ENCODE measurements at places on chromosomes 1 and 21.

DNA sequence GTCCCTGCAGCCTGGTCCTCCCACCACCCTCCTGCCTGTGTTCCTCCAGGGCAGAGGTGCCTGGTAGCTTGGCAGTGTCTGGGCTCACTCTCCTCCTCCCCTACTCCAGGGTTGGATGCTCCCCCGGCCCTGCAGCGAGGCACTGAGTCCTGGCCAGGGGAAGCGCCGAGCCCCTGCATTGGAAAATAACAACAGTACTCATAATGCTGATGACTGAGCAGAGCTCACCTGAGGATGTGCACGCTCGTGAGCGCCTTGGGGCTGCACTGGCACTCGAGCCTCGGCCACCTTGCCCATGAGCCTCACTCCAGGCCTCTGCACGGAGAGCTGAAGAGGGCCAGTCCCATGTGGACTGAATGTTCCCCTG, 6.0 kb upstream of the ACTRT2 start:
- DNase-seq, result no peak

DNA sequence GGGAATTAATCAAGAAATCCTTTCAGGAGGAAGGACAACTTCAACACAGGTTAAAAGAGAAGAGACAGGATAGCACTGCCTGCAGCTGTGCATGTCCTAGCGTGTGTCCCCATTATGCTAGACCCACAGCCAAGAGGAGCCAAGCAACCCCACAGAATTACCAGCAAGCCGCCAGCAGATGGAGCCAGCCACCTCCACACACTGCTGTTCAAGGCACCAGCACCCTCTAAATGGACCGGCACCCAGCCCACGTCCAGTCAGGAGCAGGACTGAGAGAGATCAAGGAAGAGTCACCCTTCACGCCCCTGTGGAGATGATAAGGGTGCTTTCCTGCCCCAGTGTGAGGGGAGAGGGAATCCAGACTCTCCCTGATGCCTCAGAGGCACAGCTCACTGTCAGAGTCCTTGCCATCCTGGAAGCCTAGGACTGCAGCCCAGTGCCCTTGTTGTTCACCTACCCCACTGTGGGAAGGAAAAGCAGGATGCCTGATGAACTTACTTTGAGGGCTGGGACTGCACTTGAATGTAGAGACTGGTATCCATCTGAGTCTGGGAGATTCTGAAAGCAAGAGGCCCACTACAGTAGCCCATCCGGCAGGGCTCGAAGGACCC, 37.1 kb upstream of the CTTNBP2NL start:
- no peak for DNase-seq

GRCh38 chr1:229170778-229171505, 100.0 kb upstream of the RAB4A start:
- DNase-seq, result no peak

DNA sequence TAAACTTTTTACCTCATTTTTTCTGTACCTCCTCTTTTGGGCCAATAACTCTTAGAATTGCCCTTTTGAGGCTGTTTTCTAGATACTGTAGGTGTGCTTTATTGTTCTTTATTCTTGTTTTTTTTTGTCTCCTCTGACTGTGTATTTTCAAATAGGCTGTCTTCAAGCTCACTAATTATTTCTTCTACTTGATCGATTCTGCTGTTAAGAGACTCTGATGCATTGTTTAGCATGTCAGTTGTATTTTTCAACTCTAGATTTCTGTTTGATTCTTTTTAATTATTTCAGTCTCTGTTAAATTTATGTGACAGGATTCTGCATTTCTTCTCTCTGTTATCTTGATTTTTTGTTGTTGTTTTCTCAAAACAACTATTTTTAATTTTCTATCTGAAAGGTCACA, 130.3 kb downstream of the PHTF1 start:
- no peak for DNase-seq

- DNase-seq, result no peak
Measured at GRCh38 chr1:223229756-223230155, 86.7 kb upstream of the TLR5 start.

DNA sequence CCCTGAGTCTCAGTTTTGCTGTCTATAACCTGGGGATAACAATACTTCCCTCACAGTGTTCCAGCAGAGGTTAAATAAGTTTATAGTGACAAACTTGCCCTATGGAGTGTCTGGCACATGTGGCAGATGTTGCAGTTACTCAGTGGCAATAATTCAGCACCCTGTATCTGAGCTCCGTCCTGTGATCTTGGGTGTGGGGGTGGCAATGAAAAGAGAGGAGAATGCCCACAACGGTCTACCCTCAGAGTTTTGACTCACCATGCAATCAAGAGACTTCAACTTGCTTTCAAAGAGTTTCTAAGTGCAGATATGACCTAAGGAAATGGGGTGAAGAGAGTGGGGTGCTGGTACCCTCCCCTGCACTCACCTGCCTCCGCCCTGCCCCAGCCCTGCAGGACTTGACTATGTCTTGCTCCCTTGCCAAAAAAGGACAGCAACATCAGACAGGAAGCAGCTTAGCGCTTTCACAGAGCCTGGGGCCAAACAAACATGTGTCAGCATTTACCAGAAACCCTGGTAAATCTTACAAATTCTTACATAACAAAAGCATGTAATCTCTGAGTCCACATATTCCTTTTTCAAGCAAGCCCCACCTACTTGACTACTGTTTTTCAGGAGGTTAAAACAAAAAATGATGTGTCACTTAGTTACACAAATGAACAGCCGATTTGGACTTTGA, 185.1 kb upstream of the CAMK1G start:
- no peak for DNase-seq

DNA sequence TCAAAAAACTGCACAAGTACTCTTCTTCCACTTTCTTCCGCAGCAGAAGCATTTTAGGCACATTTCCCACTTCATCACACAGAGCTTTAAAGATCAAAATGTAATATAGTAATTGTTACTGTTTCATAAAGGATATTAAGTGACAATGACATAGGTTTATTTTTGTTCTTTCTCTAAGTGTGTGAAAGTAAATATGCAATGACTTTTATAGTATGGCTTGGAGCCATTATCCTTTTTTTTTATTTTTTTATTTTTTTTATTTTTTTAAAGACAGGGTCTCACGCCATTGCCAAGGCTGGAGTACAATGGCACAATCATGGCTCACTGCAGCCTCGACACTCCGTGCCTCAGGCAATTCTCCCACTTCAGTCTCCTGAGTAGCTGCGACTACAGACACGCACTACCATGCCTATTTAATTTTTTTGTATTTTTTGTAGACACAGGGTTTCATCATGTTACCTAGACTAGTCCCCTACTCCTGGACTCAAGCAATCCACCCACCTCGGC, 7.0 kb downstream of the TRIM33 start:
- no peak for DNase-seq

DNA sequence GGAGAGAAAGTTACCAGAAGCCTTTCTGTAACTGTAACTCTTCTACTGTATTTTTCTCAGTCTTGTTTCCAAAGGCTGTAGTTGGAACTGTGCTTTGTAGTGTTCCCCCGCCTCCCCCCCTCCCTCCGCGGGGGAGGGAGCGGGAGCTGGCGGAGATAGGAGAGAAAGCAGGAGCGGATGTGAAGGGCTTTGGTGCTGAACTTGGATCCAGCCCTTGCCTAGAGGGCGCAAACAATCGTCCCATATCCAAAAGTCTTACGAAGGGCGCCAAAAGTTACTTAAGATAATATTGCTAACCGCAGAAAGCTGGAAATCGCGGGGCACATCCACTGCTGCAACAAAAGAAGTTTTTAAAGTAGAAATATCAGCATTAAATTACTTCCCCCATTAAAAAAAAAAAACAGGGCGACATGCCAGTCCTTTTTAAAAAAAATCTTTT, 2.4 kb upstream of the NFIA start:
- DNase-seq, result peak; percentile 24

GRCh38 chr1:79716447-79716846, 709.9 kb upstream of the ADGRL4 start:
- no peak for DNase-seq

- no peak for DNase-seq
Measured at GRCh38 chr1:191739544-191739943, 418.7 kb upstream of the RGS18 start.

- no peak for DNase-seq
Measured at GRCh38 chr1:207835958-207836357, 75.0 kb downstream of the CD34 start.

All from NCI-H526 (cell line).